ENCODE measurements at places on chromosomes 16 and 17.
A peak's percentile ranks its signal among the peaks of the same experiment; 100 is the strongest.

DNA sequence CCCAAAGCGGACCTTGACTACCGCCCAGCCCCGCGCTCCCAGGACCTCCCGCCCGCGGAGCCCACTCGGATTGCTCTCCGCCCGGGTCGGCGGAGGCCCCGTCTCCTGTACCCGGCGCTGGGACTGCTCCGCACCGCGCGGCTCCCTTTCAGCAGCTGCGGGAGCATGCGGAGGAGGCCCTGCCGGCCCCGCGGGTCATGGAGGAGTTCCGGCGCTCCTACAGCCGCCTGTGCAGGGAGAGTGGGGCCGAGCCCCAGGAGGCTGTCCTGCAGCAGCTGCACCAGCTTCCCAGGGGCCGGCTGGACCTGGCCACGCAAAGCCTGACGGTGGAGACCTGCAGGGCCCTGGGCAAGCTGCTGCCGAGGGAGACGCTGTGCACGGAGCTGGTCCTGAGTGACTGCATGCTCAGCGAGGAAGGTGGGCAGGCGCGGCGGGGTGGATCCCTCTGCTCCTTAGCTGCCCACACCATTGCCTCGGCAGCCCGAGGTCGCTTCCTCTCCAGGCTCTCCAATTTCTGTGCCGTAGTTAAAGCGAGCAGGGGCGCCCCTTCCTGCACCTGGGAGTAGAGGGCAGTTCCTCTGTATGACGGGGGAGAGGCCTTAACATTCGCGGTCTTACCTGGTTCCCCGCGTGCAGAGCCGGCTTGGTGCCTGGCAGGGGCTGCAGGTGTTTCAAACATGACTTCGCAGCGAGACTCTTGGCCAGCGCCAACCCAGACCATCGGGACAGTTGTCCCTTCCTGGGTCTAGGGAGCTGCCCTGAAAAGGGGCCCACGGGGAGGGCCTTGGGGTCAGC, 539 bp downstream of the LRRC45 start:
- no peaks in the 10 kb centered on the region for H3K36me3 ChIP-seq
- H3K4me1 ChIP-seq: peaks cover 28% of the 10 kb centered on the region
- H3K27ac ChIP-seq: peak overlapping the region; percentile 48
- peak overlapping the region; percentile 17 for H3K4me3 ChIP-seq
- H3K27me3 ChIP-seq: no peaks in the 10 kb centered on the region
- peak; percentile 19 for DNase-seq

DNA sequence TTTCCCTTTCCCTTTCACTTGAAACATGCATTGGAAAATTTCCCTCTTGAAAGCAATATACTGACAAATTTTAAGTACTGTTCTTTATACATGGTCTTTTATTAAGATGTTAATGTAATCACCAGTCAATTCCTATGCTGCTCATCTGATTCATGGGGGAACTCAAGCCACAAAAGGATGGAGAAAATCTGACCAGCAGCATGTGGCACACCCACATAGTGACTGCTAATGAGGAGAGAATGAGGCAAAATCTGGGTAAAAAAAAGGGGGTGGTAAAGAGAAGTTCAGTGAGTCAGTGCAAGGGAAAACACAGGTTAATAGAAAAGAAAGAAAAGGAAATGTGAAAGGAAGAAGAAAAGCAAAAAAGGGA, 11.3 kb downstream of the RFFL start:
- H3K4me3 ChIP-seq: no peak overlapping the region
- no peak for DNase-seq
- no peaks in the 10 kb centered on the region for H3K36me3 ChIP-seq

GRCh38 chr17:75486951-75487350, 28.4 kb downstream of the CASKIN2 start:
- H3K27me3 ChIP-seq: no peaks in the 10 kb centered on the region
- H3K27ac ChIP-seq: peak overlapping the region; percentile 22
- no peak for DNase-seq
- no peaks in the 10 kb centered on the region for H3K36me3 ChIP-seq

DNA sequence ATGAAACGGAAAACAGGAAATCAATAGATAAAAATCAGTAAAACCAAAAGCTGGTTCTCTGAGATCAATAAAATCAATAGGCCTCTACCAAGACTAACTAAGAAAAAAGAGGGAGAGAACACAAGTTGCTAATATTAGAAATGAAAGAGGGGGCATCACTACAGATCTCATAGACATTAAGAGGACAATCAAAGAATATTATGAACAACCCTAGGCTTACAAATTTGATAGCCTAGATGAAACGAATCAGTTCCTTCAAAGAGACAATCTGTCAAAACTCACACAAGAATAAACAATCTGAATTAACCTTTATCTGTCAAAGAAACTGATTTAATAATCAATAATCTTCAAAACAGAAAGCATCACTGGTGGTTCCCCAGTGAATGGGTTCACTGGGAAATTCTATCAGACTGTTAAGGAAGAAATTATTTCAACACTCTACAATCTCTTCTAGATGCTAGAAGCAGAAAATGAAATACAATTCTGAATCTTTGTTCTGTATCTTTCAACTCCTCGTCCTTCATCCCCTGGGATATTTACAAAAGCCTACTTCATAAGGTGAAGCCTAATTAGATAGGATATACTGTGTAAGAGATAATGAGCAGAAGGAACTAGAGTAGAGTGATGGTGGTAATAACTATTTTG, 4.4 kb downstream of the ABCA9 start:
- H3K4me1 ChIP-seq: no peaks in the 10 kb centered on the region
- H3K36me3 ChIP-seq: no peaks in the 10 kb centered on the region
- H3K27me3 ChIP-seq: no peaks in the 10 kb centered on the region
- DNase-seq: no peak

- no peaks in the 10 kb centered on the region for H3K4me1 ChIP-seq
- H3K36me3 ChIP-seq: no peaks in the 10 kb centered on the region
- H3K4me3 ChIP-seq: no peak overlapping the region
- H3K27ac ChIP-seq: no peak overlapping the region
- H3K27me3 ChIP-seq: no peaks in the 10 kb centered on the region
Observed at GRCh38 chr17:12900474-12900873, 111.2 kb downstream of the ARHGAP44 start.

DNA sequence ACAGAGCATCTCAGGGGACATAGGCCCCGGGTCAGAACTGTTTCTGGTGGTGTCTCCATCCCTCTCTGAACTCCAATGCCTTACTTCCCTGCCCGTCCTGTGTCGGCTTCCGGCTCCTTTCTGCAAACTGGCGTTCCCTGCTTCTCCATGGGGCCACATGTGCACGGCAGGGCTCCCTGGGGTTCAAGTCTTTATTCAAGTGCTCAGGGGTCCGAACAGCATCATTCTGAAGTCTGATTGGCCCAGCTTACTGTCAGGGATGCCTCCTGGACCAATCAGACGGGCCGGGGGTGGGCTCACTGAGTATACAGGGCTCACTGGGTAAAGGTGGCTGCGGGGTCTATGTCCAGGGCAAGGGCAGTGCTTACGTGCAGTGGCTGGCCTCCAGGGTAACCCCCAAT, 17.1 kb downstream of the C16orf82 start:
- no peak overlapping the region for H3K4me3 ChIP-seq
- H3K36me3 ChIP-seq: no peaks in the 10 kb centered on the region
- H3K4me1 ChIP-seq: no peaks in the 10 kb centered on the region
- no peak overlapping the region for H3K27ac ChIP-seq

- no peaks in the 10 kb centered on the region for H3K27me3 ChIP-seq
- H3K4me3 ChIP-seq: no peak overlapping the region
- H3K4me1 ChIP-seq: peaks cover 15% of the 10 kb centered on the region
- no peak overlapping the region for H3K27ac ChIP-seq
- no peaks in the 10 kb centered on the region for H3K36me3 ChIP-seq
Observed at GRCh38 chr17:48565022-48565554, 13.1 kb downstream of the HOXB4 start.

DNA sequence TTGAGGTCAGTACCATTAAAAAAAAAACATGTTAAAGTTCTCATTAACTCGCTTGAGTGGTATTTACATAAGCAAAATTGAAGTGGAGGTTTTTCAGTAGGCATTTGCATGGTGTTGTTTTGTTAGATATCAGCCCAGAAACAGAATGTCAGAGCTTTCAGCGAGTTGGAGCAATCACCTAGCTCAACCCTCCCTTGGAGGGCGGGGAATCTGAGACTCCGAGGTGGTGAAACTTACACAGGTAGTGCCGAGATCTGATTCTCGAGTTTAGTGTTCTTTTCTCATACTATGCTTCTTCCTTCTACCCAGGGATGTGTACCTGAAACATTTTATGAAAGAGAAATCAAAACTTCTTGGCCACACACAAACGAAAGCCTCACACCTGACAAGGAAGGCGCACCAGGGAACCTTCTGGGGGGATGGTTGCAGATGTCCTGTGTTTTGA, 6.6 kb downstream of the SEC14L1 start:
- no peaks in the 10 kb centered on the region for H3K27me3 ChIP-seq
- no peak for DNase-seq
- no peak overlapping the region for H3K27ac ChIP-seq
- H3K4me1 ChIP-seq: peaks cover 35% of the 10 kb centered on the region

GRCh38 chr17:38616361-38616760, 10.6 kb upstream of the SRCIN1 start:
- peaks cover 7% of the 10 kb centered on the region for H3K27me3 ChIP-seq
- H3K4me3 ChIP-seq: no peak overlapping the region
- H3K36me3 ChIP-seq: no peaks in the 10 kb centered on the region

DNA sequence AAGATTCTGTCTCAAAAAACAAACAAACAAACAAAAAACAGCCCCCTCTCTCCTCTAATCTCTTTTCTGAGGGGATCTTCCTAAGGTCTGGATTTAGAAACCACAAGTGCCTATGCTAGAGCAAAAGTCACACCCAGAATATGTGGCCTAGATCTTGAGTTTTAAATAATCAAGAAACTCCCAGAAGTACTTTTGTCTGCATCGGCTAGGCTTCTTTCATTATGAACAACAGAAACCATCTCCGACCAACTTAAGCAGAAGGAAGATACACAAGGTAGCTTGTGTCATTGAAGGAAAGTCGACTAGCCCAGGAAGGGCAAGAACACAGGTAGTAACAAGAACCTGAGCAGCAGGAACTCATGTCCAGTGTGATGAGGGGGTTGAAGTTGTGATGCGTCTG, 73.9 kb upstream of the KIFC3 start:
- no peaks in the 10 kb centered on the region for H3K27me3 ChIP-seq
- H3K27ac ChIP-seq: no peak overlapping the region
- H3K36me3 ChIP-seq: no peaks in the 10 kb centered on the region

GRCh38 chr17:44323359-44324091, 1.1 kb downstream of the SLC25A39 start:
- H3K27ac ChIP-seq: peak overlapping the region; percentile 91
- H3K36me3 ChIP-seq: peaks cover 13% of the 10 kb centered on the region
- peaks cover 13% of the 10 kb centered on the region for H3K4me1 ChIP-seq
- no peaks in the 10 kb centered on the region for H3K27me3 ChIP-seq

DNA sequence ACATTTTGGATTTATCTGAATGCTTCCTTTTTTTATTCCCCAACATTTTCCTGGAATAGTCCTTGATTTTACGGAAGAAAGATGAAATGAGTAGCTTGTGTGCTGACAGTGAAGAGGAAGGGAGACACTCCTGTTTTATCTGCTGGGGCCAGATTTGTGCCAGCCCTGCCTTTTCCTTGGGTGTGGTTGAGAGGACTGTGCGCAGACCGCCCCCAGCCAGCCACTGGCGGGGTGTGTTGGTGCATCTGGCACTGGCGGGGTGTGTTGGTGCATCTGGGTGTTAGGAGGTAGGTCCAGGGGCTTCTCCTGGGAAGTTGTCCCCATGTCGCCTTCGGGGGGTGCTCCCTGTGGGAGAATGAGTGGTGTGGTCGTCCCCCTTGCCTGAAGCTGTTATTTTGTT, 39.5 kb downstream of the RAP1GAP2 start:
- no peaks in the 10 kb centered on the region for H3K27me3 ChIP-seq
- H3K27ac ChIP-seq: no peak overlapping the region
- peaks cover 6% of the 10 kb centered on the region for H3K4me1 ChIP-seq
- no peak overlapping the region for H3K4me3 ChIP-seq
- peaks cover 5% of the 10 kb centered on the region for H3K36me3 ChIP-seq

GRCh38 chr17:35665662-35666061, 65.8 kb upstream of the RASL10B start:
- DNase-seq: no peak
- H3K4me3 ChIP-seq: no peak overlapping the region
- peaks cover 24% of the 10 kb centered on the region for H3K36me3 ChIP-seq
- no peak overlapping the region for H3K27ac ChIP-seq
- no peaks in the 10 kb centered on the region for H3K27me3 ChIP-seq
- H3K4me1 ChIP-seq: no peaks in the 10 kb centered on the region

DNA sequence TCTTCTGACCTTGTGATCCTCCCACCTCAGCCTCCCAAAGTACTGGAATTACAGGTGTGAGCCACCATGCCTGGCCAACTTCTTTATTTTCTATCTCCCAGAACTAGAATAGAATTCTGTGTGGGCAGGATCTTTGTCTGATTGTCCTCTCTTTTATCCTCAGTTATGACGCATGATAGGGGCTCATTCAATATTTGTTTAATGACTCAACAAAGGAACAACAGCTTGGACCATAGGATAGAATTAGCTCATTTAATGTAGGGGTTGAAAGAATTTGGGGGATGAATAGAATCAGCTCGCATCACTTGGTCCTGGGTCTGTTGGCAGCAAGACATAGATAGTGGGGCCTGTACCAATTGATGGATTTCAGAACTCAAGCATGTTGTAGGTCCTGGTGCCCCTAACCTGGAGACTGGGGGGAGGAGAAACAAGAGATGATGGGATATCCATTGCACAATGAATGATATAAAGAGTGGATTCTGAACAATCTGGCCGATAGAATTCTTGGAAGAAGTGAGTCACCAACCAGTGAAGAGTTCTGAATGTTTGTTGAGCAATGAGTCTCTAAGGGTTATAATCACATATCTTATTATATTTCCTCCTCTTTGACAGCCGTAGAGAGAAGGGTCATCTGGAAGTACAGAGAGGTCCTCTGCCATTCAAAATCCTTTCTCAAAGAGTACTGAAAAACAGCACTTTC, 250.2 kb downstream of the HS3ST4 start:
- H3K27ac ChIP-seq: no peak overlapping the region
- no peaks in the 10 kb centered on the region for H3K36me3 ChIP-seq
- no peak overlapping the region for H3K4me3 ChIP-seq
- no peak for DNase-seq

GRCh38 chr17:859824-860195, 77.7 kb downstream of the MRM3 start:
- no peaks in the 10 kb centered on the region for H3K36me3 ChIP-seq
- H3K27me3 ChIP-seq: no peaks in the 10 kb centered on the region
- H3K4me3 ChIP-seq: no peak overlapping the region
- H3K27ac ChIP-seq: no peak overlapping the region
- H3K4me1 ChIP-seq: no peaks in the 10 kb centered on the region

DNA sequence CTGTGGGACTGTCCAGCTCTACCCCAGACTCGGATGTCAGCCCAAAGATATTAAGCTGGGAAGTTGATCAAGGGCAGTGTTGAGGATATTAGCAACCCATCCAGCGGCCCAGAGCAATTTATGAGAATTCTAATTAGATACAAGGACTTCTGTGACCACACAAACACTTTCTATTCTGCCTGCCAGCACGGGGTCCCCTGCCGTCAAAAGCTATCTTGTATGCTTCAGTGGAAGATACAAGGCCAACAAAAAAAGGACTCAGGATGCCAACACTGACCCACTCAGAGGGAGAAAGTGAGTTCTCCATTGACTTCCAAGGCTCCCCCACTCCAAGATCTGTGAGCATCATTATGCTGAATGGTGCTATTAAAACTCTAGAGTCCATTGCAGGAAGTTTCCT, 390.7 kb downstream of the GRIN2A start:
- H3K4me3 ChIP-seq: no peak overlapping the region
- H3K4me1 ChIP-seq: no peaks in the 10 kb centered on the region
- H3K27ac ChIP-seq: no peak overlapping the region
- H3K36me3 ChIP-seq: no peaks in the 10 kb centered on the region

- H3K27me3 ChIP-seq: no peaks in the 10 kb centered on the region
- H3K4me3 ChIP-seq: no peak overlapping the region
- no peaks in the 10 kb centered on the region for H3K36me3 ChIP-seq
Observed at GRCh38 chr17:14198013-14198412, 38.6 kb downstream of the CDRT15 start.
